ENCODE measurements at places on chromosomes 12 and 14.

DNA sequence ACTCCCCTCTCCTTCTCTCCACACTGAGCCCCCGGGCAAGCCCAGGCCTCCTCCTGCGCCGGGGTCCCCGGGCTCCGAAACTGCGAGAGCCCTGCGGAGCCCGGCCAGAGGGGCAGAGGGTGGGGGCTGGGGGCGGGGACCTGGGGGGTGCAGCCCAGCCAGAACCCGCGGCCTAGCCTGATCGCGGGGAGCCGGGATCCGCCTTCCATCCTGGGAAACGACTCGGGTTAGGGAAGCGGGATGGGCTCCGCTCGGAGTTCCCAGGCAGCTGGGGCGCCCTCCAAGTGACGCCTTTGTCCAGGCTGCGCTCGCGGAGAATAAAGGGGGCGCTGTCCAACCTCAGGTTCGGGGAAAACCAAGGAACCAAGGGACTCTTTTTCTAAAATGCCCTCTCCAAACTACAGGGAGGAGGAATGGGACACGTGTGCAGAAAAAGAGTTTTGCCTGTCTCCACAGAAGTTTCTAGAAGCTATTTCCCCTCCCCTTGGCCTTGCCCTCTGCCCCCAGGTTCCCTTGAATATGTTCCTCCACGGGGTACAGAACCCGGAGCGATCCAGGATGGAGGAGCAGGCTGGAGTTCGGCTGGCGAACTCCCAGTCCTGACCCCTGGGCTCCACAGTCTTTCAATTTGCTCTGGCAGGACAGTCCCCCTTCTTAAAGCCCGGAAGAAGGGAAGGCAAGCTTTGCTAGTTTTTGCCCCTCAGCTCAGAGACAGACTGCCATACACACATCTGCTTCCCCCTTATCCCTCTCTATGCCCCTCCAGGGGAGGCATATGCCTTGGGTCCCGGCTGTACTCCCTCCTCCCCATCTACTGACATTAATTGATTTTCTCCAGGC lies 13.9 kb downstream of the NKX2-1 start:
- no peak for DNase-seq

GRCh38 chr12:67593041-67593440 lies 55.5 kb upstream of the DYRK2 start:
- DNase-seq = no peak

- no peak for DNase-seq
These were observed 21.3 kb downstream of the PSMC1 start for GRCh38 chr14:90277581-90278198.

DNA sequence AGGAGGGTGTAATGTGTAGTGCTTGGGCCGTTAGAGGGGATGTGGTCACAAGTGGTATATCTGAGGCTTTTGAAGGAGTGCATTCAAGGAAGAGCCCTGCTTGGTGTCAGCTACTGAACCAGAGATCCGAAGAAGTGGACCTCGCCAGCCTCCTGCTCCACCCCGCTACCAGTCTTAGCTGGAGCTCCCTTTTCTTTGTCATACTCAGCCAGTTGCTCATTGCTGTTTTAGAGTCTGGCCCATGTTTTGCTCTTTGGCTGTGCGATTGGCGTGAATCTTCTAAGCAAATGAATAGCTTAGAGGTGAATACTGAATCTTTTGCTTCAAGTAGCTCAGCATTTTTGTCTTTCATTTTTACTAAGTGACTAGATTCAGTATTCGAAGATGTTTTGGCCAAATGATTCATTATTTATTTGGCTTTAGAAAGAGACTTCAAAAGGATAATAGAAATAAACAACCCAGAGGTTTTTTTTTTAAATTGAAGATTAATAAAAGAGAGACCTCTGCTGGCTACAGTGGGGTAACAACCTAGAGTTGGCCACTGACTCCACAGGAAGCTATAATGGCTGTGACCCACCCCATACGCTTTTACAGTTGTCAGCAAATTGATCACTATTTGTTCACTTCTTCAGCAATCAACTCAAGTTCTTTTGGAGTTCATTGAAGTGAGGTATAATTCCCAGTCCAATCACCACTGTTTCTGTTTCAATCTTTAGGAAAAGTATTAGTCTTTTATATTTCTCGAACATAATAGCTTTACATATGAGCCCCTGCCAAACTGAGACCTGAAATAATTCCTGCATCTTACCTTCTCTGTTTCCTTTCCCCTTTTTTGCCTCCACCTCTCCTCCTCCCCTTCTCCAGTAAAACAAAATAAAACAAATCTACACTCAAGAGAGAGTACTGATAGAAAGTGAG lies 19.9 kb downstream of the CDKN1B start:
- DNase-seq = no peak

DNA sequence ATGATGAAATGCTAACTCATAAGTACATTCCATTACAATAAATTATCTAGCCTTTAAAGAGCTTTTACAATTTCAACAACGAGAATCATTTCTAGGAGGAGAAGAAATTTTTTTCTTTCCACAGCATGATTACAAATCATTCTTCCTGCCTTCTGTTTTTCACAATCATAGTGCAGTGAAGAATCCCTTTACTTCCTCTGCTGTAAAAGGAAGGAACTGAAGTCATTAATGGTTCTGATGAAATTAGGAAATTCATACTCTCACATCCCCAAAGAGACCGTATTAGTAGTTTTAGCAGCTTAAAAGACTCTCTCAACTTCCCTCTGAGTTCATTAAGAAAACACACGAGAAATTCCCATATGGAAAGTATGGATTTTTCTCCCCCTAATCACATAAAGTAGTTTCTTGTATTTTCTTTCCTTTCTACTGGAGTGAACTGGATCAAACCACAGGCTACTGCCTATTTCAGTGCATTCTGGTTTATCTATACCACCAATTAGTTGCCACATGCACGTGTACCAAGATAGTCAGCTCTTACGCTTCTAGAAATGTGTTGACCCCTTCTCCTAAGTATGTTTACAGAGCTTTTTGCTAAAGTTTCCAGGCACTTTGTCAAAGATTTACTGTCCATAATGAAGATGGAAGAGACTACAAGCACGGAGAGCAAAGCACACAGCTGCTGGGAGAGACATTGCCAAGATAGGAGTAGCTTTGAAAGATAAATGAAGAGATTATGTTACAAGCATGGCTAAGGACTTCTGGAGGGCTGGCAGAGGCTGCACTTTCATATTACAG lies 58.9 kb upstream of the KITLG start:
- no peak for DNase-seq

- no peak for DNase-seq
These were observed 67.2 kb downstream of the AEBP2 start for GRCh38 chr12:19506497-19506896.

- no peak for DNase-seq
These were observed 496.4 kb downstream of the PCNX1 start for GRCh38 chr14:71403656-71404055.

- DNase-seq = no peak
These were observed 965 bp upstream of the CREBL2 start for GRCh38 chr12:12610711-12611110.

DNA sequence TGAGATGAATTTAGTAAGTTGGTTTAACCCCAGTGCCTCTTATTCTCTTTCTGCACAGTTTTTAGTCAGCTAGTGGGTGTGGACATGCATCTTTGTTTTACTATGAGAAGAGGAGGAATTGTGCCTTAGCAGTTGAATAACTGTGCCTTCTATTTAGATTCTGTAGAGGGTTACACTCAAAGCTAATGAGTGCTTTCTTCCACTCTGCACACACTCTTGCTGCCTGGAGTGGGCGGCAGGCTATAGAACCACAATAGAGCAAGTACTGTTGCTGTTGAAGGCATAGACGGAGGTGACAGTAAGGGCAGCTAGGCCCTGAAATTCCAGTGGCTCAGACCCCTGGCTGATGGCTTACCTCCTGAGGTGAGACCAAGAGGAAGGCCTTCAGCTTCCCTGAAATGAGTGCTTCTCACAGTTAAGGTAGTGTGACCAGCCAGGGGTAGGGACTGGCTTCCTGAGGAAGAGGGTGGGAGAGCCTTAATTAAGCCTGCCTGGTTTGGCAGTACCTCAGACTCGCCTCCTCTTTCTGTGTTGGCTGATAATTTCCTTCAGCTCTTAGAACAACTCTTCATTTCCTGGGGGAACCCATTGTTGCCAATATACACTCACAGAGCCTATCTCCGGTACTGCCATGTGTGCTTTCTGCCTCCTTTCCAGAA lies 24.7 kb downstream of the SUSD6 start:
- no peak for DNase-seq

All from GM12892 (cell line).